Left lung (tissue), 14 donors: ENCODE measurements at places on chromosomes 11 and 22.

- no peaks in the 10 kb centered on the region for H3K36me3 ChIP-seq
- DNase-seq, result no peak
- H3K27me3 ChIP-seq, result no peaks in the 10 kb centered on the region
Measured at GRCh38 chr11:20197881-20198280, 37.6 kb upstream of the DBX1 start.

- H3K4me3 ChIP-seq, result no peak overlapping the region
- DNase-seq, result peak; percentile 1
- no peaks in the 10 kb centered on the region for H3K27me3 ChIP-seq
- H3K4me1 ChIP-seq, result no peaks in the 10 kb centered on the region
Measured at GRCh38 chr11:22304337-22304961, 33.7 kb upstream of the SLC17A6 start.

GRCh38 chr11:88359541-88359940 lies 22.0 kb upstream of the CTSC start:
- no peak overlapping the region for H3K4me3 ChIP-seq
- no peak for DNase-seq
- H3K27ac ChIP-seq, result no peak overlapping the region
- peaks cover 17% of the 10 kb centered on the region for H3K4me1 ChIP-seq
- no peaks in the 10 kb centered on the region for H3K36me3 ChIP-seq

- H3K27ac ChIP-seq, result no peak overlapping the region
- H3K36me3 ChIP-seq, result no peaks in the 10 kb centered on the region
- H3K27me3 ChIP-seq, result no peaks in the 10 kb centered on the region
Measured at GRCh38 chr11:7559398-7560283, 45.8 kb downstream of the PPFIBP2 start.

DNA sequence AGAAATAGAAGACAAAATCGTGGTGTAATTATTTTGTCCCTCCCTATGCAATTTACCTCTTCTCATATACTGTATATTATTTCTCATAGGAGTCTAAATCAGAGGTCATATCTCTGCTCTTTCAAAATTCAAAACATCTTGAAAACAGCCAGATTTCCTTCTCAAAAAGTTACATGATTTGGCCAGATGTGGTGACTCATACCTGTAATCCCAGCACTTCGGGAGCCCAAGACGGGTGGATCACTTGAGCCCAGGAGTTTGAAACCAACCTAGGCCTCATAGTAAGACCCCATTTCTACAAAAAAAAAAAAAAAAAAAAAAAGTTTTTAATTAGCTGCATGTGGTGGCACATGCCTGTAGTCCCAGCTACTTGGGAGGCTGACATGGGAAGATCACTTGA lies 29.0 kb upstream of the DNAJB7 start:
- DNase-seq, result no peak
- H3K36me3 ChIP-seq, result peaks cover 61% of the 10 kb centered on the region
- H3K27me3 ChIP-seq, result no peaks in the 10 kb centered on the region
- H3K27ac ChIP-seq, result no peak overlapping the region

- H3K27me3 ChIP-seq, result no peaks in the 10 kb centered on the region
- no peak overlapping the region for H3K27ac ChIP-seq
- no peaks in the 10 kb centered on the region for H3K36me3 ChIP-seq
- H3K4me3 ChIP-seq, result no peak overlapping the region
- DNase-seq, result no peak
- H3K4me1 ChIP-seq, result no peaks in the 10 kb centered on the region
Measured at GRCh38 chr11:86874304-86875056, 74.1 kb downstream of the PRSS23 start.

DNA sequence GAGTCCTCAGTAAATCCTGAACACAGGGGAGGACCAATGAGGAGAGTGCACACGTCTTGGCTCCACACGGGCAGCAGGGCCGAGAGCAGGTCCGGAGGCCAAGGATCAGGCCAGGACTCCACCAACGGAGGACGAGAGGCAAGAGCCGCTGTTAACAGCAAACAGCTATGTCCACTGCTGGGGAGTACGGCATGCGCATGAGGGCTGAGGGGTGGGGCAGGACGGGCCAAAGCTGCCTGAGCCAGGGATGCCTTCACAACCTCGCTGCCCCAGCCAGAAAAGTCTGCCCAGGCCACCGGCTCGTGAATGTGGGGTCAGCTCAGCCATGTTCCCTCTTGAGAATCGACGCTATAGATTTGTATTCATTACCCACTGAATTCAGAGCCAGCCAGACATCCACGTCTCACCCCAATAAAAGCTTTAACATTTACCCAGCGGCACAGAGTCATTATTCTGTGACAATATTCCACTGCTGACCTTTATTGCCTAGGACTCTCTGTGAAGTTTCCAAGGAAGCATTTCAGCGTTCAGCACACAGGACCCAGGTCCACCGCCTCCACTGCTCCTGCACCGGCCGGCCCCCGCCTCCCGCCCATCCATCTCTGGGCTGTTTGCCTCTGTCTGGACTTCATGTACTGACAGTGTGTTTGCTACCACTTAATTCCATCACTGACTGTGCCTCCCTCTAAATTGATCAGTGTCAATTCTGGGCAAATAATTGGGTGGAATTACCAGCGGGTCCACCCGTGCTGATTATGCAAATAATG lies 384.9 kb downstream of the SHANK2 start:
- peaks cover 7% of the 10 kb centered on the region for H3K27me3 ChIP-seq
- H3K4me1 ChIP-seq, result no peaks in the 10 kb centered on the region
- H3K4me3 ChIP-seq, result no peak overlapping the region
- H3K36me3 ChIP-seq, result no peaks in the 10 kb centered on the region
- H3K27ac ChIP-seq, result no peak overlapping the region
- no peak for DNase-seq

DNA sequence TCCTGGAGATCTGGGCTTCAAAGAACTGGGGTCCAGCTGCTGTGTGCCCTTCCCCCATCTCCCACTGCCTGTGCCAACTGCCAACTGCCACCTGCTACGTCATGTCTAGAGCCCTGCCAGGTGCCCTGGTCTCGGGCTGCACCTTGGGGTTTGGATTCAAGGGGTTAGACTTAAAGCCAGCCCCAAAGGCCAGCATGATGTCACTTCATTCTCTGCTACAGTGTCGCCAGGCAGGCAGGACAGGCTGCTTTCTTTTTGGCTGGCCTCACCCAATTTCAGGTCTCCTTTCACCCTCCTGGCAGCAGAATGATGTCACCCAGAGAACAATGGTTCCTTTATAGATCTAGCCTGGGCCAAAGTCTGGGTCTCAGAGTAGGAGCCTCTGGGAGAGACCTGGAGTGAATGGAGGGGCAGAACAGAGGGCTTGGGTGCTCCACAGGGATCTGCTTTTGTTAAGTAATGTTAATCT lies 79.5 kb upstream of the CRYBB3 start:
- H3K4me1 ChIP-seq, result peaks cover 12% of the 10 kb centered on the region
- H3K4me3 ChIP-seq, result no peak overlapping the region
- DNase-seq, result no peak
- no peaks in the 10 kb centered on the region for H3K36me3 ChIP-seq
- H3K27me3 ChIP-seq, result no peaks in the 10 kb centered on the region
- H3K27ac ChIP-seq, result peak overlapping the region; percentile 75

- H3K27me3 ChIP-seq, result no peaks in the 10 kb centered on the region
- no peak overlapping the region for H3K27ac ChIP-seq
- no peak overlapping the region for H3K4me3 ChIP-seq
- H3K4me1 ChIP-seq, result no peaks in the 10 kb centered on the region
- no peak for DNase-seq
Measured at GRCh38 chr11:125662689-125663088, 18.0 kb downstream of the ACRV1 start.

DNA sequence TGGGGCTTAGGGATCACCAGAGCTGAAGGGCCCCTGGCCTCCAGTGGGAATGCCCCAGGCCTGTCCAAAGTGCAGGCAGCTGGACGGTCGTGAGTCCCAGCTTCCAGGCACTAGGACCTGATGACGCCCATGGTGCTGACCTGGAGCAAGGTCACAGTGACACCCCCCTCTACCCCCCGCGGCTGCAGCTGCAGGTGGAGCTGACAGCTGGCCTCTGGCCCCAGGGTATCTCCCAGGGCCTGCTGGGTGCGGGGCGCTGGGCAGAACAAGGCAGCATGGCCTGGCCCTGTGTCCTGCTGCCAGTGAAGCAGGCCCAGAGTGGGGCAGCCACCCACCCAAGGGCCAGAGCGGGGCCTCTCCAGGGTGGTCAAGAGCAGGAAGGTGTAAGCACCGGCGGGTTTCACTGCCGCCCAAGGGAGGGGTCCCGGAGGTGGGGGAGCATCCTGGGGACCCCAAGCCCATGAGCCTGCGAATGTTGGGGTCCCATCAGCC lies 553 bp upstream of the TCIRG1 start:
- no peak for DNase-seq
- H3K27me3 ChIP-seq, result no peaks in the 10 kb centered on the region
- peak overlapping the region; percentile 78 for H3K4me3 ChIP-seq
- peak overlapping the region; percentile 90 for H3K27ac ChIP-seq

DNA sequence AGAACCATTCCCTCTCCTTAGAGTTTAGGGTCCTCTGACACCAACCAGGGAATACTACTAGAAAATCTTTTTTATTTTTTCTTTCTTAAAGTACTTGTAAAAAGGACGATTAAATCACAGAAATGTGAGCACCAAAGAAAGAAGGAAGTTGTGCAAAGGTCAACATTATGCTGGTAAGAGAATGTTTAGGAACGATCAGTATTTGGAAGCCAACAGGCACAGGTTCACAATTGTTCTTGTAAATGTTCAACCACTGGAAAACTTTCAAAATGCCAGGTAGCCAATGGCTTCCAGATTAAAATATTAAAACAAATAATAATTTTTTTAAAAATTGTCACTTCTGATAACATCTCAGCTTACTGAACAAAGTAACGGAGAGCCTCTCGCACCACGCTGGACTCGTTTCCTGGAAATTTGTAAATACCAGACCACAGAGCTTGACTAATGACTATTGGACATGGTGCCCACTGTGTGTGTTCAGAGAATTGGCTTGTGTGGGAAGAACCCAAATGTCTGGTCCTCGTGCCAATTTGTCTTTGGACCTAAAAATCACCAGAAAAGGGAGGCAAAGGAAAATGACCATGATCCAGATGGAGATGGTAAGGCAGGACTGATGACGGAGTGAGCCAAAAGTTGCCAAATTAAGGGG lies 20.8 kb downstream of the COMMD9 start:
- DNase-seq, result no peak
- H3K36me3 ChIP-seq, result no peaks in the 10 kb centered on the region
